Stomach (tissue), 19 donors: ENCODE measurements at places on chromosomes 1 and 21. TPM values are rescaled to one million over a fixed set of nuclear protein-coding genes. Genes with fewer than 3 reads are reported as not detected.
A peak's percentile ranks its signal among the peaks of the same experiment; 100 is the strongest.

DNA sequence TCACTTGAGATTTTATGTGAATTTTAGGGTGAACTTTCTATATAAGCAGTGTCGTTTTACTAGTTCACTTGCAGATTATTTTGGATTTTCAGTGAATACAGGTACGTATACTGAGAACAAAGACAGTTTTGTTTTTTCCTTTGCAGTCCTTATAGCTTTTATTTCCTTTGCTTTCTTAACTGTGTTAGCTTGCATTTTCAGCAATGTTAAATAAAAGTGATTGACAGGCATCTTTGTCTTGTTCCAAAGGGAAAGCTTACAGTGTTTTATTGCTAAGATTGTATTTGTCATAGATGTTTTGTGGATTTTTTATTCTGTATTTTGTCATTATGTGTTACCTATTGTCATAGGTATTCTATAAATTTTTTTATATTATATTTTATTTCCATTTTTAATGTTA, 53.3 kb upstream of the FASLG start:
- DNase-seq = no peak

- DNase-seq = no peak
Measured at GRCh38 chr1:55064861-55065263, 25.5 kb downstream of the PCSK9 start.

DNA sequence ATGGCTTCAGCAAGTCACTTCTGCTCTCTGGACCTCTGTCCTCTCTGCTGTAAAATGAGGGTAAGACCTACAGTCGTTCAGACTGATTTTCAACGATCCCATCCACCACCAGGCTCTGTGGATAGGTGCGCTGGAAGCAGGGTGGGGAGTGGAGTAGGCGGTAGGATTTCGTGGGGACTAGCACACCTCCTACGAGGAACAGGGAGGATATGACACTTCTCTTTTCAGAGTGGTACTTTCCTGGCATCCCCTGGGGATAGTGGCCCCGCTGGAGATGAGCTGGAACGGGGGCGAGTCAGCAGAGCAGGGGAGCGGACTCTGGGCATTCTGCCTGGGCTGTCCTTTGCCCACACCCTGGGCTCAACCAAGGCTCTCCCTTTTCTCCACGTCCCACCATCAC, 17.7 kb downstream of the ETNK2 start:
- no peak for DNase-seq

DNA sequence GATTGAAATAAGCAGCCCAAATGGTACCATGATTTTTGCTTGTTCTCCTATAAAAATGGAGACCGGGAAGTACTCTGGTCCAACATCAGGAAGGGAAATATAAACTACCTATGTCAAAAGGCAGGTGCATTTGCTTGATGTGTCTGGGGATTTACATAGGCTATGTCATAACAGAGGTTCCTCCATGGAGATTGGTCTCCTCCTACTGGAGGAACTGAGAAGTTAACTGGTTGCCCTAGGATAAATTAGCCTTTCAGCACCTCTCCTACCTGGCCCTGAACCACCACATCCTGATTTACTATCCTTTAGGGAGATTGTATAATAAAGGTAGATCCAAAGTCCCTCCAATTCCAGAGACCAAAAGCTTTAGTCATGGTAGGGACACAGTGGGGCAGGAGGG, 1109.3 kb upstream of the B3GALT2 start:
- DNase-seq = peak; percentile 76

GRCh38 chr1:108646648-108647269, 14.1 kb downstream of the HENMT1 start:
- DNase-seq = peak; percentile 60

DNA sequence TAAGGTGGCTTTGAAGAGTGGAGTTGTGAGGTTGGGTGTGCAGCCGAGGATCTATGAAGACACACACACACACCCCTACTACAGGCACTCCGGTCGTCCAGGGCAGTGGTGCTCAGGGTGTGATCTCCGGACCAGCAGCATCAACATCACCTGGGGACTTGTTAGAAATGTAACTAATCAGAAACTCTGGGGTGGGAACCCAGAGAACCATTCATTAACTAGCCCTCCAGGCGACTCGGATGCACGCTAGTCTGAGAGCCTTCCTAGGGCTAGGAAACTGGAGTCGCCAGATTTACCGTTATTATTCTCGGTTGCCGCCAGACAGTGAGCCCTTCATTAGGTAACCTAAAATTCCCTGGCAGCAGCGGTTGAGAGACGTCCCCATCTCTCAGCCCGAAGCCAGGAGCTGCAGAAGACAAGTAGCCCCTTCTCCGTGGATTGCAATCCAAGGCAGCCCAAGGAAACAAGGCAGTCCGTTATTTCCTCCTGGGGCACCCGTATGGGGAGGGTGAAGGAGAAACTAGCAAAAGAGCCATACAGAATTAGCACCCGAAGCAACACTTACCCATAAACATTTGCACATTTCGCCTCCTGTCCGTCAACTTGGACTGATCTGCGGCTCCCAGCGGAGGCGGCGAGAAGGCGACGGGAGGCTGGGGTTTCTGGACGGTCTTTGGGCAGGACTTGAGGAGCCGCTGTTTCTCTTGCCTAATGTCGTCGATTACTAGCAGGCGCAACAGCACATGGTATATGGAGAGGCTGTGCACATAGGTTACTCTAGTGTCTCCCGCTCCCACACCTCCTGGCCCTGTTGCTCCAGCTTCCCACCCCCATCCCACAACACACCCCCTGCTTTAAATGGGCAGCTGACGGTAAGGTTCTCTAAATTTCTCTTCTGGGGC, 2.9 kb upstream of the CCN1 start:
- no peak for DNase-seq

DNA sequence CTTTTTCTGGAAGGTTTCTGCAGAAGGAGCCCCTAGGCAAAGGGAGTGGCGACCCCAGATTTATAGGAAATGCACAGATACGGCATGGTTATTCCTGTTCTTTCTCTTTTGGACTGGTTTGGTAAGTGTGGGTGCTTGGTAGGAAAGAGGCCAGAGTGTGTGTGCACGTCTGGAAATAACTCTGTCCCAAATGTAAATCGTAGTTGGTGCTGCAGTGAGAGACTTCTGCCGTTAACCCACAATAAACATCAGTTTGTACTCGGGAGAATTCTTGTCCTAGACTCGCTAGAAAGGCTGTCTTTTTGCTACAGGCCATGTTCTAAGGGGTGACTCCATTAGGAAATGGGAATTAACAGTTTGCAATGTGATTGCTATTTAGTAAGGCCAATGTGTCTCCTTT, 779 bp downstream of the SLC44A3 start:
- DNase-seq = peak; percentile 64

DNA sequence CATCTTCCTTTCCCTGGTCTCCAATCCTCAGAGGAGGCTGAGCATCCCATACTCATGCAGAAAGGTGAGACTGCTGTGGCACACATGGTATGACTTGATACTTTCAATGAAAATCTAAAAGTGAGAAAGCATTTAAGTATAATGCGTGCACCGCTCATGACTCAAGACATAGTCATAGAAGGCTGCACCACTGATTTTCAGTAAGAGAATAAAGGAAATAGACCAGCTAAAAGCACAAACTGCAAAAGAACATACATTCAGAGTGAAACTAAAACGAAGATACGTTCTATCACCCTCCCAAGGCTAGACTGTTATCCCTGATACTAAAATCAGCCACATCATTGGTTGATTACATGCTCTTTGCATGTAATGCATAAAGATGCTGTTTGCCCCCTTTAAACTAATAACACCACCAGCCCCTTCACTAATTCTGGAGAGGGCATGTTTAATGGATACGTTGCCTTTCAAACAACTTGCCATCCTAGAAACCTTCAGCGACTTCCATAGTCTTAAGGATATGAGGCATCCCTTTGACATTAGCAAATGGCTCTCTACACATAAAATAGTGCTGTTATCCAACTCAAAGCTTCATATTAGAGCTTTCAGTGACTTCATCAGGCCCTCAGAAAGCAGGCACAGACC, 2.1 kb downstream of the PLD5 start:
- no peak for DNase-seq

GRCh38 chr1:149977345-149977744, 33.2 kb downstream of the OTUD7B start:
- no peak for DNase-seq

DNA sequence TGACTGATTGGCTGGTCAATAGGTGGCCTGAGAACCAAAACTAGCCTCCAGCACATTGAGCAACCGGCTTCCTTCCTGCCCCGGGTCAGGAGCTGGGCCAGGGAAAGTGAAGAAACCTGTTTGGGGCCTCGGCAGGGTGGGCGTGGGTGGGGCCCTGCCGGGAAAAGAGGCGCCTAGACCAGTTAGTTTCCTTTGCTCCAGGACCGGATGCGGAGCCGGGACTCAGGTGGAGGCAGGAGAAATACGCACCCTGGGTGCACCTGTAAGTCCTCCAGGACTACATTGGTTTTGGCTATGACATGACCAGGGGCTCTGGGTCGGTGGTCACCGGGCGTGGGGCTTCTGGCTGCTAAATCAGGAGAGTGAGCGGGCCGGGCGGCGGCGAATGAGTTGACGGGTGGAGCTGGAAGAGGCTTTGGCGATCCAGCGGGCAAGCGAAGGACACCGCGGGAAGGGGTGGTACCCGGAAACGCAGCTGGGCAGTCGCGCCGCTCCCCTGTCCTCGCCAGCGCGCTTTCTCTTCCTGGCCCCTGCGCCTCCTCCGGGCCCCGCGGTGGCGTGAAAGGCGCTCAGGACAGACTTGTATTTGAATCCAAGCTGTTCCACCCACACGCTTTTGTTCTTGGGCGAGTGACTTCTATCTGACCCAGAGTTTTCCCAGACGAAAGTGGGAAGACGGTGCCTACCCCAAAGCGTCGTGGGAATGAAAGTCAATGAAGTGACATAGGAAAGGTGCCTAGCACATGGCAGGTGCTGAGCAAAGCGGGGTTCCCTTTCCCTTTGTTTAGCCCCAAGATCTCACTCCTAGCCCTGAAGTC, 30.6 kb upstream of the JUN start:
- peak; percentile 88 for DNase-seq

DNA sequence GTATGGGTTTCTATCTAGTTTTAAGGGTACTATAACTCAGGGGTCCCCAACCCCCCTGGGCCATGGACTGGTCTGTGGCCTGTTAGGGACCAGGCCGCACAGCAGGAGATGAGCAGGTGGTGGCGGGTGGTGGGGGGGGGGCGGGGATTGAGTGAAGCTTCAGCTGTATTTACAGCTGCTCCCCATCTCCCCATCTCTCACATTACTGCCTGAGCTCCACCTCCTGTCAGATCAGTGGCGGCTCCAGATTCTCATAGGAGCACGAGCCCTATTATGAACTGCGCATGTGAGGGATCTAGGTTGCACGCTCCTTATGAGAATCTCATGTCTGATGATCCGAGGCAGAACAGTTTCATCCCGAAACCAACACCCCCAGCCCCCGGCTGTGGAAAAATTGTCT, 95.1 kb upstream of the SLC45A1 start:
- DNase-seq = no peak

- no peak for DNase-seq
Measured at GRCh38 chr1:223785808-223786207, 59.9 kb downstream of the TP53BP2 start.

The LIN28A gene
- not detected for total RNA-seq

The FCRL4 gene
- total RNA-seq = not detected

The TNFRSF1B gene
- total RNA-seq = 21.0 TPM

The OLFML3 gene
- 2.9 TPM for total RNA-seq

The ZYG11A gene
- not detected for total RNA-seq

The ADAMTS1 gene
- 119 TPM for total RNA-seq
